Stimulated activated CD4-positive, alpha-beta T cell treated with anti-CD3 and anti-CD28 coated beads, TNF-alpha, amount 100 ng/mL, for 1 hour (primary cell): ENCODE measurements at places on chromosomes 11 and 22.

- DNase-seq: no peak
Measured at GRCh38 chr11:132681971-132682370, 850.3 kb downstream of the OPCML start.

GRCh38 chr11:95182397-95182796 lies 48.6 kb downstream of the SESN3 start:
- no peak for DNase-seq

GRCh38 chr11:105236664-105237063 lies 97.1 kb upstream of the CARD18 start:
- no peak for DNase-seq

DNA sequence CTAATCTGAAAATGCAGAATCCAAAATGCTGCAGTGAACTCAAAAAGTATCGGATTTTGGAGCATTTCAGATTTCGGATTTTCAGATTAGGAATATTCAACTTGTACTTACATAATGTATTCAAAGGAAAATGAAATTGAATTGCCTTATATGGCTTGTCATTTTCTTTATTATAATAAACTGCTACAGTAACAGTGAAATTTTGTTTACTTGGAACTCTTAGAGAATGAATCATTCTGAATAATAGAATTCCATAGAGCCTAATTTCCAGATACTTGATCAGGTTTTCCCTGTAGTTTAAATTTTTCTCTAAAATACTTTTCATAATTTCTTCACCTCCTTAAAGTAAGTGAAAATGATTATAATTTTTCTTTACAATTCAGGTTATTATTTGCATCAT lies 17.3 kb downstream of the TTC17 start:
- no peak for DNase-seq

DNA sequence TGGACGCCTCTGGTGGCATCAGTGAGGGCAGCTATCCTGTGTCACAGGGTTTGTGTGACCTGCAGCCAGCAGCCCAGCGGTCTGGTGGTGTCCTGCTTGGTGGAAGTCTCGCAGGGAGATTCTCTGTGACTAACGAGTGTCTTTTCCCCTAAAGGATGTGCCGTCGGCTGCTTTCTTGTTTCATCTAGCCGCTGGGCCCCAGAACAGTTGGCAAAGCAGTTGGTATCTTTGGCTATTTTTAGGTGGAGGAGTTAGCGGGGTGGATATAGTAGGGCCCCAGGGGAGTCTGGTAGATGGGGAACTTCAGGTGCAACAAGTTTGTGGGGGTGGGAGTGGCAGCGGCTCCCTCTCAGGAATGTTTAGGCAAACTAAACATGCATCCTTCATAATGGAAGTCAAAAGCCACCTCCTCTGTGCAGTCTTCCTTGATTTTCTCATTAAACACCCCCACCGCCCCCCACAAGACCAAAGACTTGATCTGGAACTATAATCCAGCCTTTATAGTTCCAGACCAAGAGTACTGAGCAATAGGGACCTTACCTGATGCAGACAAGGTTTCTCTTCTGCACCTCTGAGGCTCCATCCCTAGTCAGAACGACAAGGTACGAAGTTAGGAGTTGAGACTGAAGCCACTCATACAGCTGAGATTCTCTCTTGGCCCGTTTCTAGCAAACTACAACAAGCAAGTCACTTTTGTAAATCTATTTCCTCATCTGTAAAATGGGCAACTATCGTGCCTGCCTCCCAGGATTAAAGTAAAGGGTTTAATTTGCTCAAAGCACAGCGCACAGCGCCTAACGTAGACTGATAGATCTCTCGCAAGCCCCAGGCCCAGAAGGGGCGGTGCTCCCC lies 1.1 kb upstream of the PELI3 start:
- no peak for DNase-seq

- DNase-seq: no peak
Measured at GRCh38 chr11:85823816-85824215, 12.9 kb upstream of the SYTL2 start.

DNA sequence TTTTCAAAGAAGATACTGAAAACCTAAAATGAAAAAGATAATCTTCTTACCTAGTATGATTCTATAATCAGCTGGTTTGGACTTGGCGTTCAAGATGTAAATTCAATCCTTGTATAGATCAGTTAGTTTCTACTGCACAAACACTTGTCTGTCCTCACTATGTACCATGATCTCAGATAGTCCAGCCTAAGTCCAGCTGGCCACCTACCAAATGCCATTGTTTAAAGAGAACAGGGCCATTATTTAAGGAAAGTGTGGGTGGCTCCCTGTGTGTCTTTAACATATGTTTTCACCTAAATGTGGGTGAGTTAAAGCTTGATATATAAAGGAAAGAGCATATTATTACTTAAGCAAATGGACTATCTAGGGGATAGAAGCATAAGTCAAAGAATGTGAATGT lies 38.6 kb downstream of the BLID start:
- no peak for DNase-seq

DNA sequence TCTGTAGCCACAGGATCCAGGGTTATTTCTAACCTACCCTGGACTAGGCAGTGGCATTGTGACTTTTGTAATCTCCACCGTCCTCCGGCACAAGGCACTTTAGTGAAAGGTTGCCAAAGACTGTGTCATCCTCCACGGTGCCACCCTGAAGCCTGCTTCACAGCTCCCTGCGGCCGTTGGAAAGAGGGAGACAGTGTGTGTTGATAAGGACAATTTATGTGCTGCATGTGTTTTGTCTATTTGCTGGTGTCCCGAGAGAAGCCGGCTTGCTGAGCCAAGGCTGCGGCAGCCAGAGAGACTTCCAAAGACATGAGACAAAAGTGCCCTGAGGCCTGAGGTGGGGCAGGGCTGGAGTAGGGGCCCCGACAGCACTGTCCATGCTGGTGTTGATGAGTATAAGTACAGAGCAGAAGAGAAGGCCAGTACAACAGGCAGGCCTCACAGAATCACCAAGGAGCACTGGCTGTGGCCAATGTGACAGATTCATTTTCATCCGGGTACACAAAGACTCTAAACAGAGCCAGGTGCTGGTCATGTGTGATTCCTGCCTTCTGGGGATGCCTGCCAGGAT lies 40.9 kb downstream of the GALNT18 start:
- no peak for DNase-seq

DNA sequence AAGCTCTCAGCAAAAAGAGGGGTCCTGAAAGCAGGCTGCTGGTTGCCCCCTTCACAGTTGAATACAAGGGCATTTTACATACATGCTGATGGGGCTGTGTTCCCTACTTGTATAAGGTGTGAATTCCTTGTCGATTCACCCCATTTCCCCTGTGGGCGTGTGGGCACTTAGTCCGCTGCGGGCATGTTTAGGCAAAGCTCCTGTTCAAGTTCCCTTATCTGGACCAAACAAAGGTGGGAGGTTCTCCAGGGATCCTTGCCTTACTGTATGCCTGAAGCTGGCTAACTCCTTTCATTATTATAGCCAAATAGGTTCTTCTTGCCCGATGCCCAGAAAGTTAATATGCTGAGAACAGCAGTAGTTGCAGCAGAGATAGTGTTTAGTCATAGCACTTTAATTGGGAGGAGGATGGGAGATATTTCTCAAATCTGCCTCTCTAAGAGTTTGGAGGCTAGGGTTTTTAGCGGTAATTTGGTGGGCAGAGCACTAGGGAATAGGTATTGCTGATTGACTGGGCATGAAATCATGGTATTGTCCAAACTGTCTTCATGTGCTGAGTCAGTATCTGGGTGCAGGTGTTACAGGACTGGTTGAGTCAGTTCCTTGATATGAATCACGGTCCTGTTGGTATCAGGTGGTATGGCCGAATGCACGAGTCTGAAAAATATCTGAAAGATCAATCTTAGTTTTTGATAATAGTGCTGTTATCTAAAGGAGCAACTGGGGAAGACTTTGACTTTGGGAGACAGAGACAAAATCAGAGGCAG lies 32.7 kb downstream of the METTL15 start:
- no peak for DNase-seq

DNA sequence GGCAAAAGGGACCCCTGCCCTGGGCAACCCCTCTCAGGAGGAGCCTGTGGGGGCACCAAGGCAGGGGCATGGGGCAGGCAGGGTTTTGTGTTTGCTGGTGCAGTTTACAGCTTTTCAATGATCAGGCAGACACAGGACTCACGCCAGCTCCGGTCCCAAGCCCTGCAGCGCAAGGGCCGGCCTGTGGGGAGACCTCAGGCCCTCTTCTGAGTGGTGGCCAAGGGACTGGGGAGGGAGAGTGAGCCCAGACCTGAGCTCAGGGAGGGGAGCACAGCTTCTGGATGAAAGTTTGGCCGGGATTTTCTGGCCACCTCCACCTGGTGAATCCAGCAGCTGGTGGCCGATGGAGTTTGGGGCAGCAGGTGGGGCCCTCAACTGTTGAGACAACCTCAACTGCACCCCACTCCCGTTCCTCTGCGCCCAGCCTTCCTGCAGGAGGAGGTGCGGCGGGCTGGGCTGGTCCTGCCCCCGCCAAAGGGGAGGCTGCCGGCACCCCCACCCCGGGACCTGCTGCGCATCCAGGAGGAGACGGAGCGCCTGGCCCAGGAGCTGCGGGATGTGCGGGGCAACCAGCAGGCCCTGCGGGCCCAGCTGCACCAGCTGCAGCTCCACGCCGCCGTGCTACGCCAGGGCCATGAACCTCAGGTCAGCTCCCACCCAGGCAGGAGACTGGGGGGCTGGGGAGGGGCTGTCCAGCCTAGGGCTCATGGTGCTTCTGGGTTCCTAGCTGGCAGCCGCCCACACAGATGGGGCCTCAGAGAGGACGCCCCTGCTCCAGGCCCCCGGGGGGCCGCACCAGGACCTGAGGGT lies 3.6 kb downstream of the TCIRG1 start:
- DNase-seq: no peak

DNA sequence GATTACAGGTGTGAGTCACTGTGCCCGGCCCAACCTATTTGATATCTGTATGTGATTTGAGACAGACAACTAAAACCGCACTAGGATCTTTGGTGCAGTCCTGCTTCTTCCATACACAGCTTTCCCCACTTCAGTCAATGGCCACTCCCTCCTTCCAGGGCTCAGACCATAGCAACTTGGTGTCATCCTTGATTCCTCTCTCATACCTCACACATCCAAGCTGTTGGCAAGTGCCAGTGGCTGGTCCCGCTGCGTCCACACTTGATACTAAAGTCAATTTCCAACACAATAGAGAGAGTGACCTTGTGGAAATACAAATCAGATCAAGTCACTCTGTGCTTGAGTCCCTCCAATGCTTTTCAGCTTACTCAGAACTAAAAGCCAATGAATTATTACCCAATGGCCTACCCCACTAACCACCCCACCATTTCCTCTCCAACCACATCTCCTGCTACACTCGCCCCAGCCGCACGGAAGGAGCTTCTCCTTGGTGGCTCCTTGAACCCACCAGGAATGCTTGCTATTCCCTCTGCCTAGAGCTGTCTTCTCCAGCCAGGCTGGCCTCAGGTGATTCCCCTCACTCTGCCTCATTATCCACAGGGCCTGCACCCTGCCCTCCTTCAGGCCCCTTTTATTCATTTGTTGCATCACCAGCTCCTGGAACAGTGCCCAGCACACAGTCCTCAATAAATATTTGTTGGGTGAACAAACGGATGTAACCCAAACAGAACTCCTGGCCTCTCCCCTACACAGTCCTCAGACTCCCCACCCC lies 12.9 kb downstream of the ABTB2 start:
- no peak for DNase-seq

DNA sequence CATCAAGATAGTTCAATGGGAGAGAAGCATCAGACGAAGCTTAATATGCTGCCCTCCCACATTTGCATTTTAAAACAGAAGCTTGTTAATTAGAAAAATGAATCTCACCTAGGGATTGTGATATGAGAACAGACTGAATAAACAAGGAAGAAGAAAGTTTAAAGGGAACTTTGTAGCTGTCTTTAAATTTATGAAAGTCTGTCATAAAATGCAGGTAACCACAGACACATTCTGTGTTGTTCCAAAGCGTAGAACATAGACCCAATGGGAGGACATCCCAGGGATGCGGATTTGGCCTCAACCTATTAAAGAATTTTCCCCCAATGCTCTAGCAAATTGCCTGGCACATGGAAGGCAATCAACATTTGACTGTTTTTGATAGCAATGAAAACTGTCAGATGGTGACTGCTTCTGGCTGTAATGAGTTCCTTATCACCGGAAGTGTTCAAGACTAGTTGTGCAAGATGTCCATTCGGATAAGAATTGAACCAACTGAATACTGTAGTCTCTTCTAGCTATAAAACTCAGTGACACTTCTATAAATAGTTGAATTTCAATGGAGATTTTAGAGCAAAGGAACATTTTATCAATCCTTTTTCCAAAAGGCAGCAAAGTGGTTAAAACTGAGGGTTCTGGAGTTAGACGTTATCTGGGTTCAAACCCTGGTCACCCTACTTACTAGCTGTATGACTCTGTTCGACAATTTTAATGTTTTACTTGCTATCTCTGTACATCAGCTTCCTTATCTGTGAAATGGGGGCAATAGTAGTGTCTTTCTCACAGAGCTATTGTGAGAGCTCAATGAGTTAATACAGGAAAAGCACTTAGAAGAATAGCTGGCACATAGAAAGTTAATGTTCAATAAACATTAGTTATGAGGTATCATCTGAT lies 64.9 kb downstream of the LIF start:
- no peak for DNase-seq

GRCh38 chr11:88259431-88259830 lies 78.1 kb downstream of the CTSC start:
- DNase-seq: no peak

DNA sequence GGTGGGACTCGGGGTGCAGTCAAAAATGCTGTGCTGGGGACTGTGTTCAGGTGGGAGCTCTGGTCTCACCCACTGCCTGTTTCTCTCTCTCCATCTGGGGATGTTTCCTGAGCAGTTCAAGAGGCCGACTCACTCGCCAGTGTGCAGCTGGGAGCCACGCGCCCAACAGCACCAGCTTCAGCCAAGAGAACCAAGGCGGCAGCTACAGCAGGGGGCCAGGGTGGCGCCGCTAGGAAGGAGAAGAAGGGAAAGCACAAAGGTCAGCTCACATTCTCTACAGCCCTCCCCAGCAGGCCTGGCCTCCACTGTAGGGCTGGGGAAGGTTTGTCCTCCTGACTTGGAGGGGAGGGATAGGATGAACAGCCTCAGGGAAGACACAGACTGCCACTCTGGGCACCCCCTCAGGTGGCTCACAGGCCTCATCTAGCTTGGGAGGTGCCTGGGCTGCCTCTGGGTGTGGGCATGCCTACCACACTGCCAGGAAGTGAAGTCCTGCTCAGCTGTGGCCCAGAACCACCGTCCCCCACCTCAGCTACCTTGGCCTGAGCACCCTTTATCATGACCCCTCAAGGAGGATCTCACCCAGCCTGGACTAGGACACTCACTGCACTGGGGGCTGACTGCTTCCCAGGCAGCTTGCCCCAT lies 13.0 kb downstream of the TUB start:
- no peak for DNase-seq

GRCh38 chr22:38429499-38430068 lies 25.4 kb downstream of the KCNJ4 start:
- no peak for DNase-seq

- no peak for DNase-seq
Measured at GRCh38 chr11:2519517-2519861, 74.7 kb downstream of the KCNQ1 start.

- no peak for DNase-seq
Measured at GRCh38 chr22:45544588-45545170, 42.0 kb downstream of the FBLN1 start.

- no peak for DNase-seq
Measured at GRCh38 chr22:42347281-42347824, 76.9 kb upstream of the TCF20 start.
